ENCODE measurements at places on chromosomes 13 and 19.

GRCh38 chr13:112959206-112959605, 9.8 kb upstream of the MCF2L start:
- DNase-seq: no peak

DNA sequence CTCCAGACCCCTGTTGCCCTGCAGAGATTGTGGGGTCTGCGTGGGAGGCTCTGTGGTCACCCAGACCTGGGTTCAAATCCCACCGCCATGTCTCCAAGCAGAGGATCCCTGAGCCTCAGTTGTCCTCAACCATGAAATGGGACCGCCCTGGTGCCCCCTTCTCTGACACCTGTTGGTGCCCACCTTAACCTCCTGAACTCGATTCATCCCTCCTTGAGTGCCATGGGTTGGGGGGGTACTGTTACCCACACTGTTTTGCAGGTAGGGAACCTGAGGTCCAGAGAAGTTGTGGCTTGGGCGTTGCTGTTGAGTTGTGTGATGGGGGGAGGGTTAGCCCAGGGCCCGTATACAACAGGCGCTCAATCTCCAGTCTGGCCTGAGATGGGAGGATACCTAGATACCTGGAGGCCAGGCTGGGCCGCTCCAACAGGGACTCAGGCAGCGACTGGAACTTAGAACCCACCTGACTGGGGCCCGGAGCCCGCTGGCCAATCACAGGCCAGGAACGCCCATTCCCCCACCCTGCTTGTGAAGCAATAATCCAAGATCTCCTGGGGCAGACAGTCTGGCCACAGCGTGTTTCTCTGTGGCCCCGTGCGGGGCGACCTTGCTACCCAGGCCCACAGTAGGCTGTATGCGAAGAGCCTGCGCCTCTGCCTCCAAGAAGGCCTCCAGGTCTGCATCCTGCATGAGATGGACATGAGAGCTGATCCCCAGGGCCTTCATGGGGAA, 2.8 kb downstream of the ARID3A start:
- DNase-seq: no peak

DNA sequence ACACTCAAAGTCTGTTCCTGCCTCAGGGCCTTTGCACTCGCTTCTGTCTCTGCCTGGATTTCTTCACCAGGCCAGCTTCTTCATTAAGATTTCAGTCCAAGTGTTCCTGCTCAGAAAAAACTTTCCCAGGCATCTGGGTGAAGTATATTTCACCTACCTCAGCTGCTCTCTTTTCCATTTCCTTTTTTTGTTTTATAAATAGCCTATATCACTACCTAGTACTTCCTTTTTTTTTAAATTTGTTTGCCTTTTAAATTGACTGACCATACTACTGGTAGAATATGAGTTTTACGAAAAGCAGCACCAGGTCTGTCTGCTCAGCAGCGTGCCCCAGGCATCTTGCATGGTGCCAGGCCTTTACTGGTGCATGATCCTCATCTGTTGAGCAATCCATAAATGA, 1064.4 kb downstream of the UQCRFS1 start:
- DNase-seq: no peak

- no peak for DNase-seq
These were observed 14.4 kb upstream of the NPAS1 start for GRCh38 chr19:47005164-47005641.

DNA sequence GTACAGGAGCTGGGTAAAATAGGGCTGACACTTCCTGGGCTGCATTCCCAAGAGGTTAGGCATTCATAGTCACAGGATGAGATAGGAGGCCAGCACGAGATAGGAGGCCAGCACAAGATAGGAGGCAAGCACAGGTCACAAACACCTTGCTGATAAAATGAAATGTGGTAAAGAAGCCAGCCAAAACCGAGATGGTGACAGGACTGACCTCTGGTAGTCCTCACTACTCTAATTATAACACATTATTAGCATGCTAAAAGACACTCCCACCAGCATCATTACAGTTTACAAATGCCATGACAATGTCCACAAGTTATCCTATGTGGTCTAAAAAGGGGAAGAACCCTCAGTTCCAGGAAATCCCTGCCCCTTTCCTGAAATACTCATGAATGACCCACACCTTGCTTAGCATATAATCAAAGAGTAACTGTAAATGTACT, 20.9 kb upstream of the IGSF23 start:
- DNase-seq: no peak

All from mesothelial cell of epicardium (in vitro differentiated cells).